ENCODE measurements at places on chromosomes 7 and 10.

- H3K27ac ChIP-seq = no peak overlapping the region
- H3K27me3 ChIP-seq = no peaks in the 10 kb centered on the region
- no peak overlapping the region for H3K4me3 ChIP-seq
- no peak for DNase-seq
Measured at GRCh38 chr10:6669269-6669859, 89.3 kb upstream of the PRKCQ start.

GRCh38 chr10:35372329-35372728 is 36.0 kb downstream of the CCNY start:
- no peaks in the 10 kb centered on the region for H3K36me3 ChIP-seq
- peaks cover 24% of the 10 kb centered on the region for H3K4me1 ChIP-seq
- no peak overlapping the region for H3K27ac ChIP-seq
- no peak overlapping the region for H3K4me3 ChIP-seq
- no peaks in the 10 kb centered on the region for H3K27me3 ChIP-seq
- no peak for DNase-seq

DNA sequence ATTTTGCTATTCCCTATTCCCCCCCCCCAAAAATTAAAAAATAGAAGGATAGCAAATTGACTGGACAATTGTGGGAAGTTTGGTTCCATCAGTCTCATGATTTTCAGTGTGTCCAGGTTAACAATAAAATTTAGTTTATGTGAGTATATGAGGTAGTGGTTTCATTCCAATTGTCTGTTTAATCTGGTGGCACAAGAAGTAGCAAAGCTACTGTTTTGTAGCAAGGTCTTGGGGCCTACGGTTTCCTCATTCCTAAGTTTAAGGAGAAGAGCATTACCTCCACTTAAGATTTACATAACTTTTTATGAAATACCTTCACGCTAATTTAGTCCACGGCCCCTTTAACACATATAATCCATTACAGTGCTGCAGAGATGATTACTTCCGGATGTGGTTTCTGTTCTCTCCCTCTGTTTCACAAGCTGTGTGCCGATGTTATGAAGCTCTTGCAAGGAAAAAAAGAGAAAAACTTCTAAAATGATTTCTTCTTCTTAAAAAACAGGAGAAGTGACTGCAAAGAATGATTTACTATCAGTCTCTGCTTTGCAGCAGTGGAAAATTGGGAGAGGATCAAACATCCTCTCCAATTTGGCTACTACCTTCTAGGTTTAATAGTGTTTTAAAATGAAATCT is 32.7 kb upstream of the NPVF start:
- H3K4me3 ChIP-seq = no peak overlapping the region
- DNase-seq = no peak
- H3K27me3 ChIP-seq = no peaks in the 10 kb centered on the region
- H3K36me3 ChIP-seq = no peaks in the 10 kb centered on the region

DNA sequence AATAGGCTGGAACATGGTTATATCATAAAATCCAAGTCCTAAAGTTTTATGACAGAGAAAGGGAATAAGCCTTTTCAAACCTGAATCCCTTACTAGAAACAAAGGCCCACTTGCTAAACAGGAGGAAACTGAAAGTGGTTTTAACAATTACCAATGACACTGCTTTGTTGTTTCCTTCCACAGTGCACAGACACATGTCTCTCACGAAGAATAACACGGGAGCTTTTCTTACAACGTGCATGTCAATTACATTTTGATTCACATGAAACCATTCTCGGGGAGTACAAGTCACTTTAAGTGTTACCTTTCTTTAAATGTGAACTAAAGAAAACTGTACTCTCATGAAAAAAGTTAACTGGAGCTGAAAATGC is 1.4 kb downstream of the MRPS33 start:
- no peak overlapping the region for H3K27ac ChIP-seq
- peaks cover 13% of the 10 kb centered on the region for H3K4me1 ChIP-seq
- no peaks in the 10 kb centered on the region for H3K27me3 ChIP-seq

GRCh38 chr7:15463801-15464666 is 97.8 kb downstream of the AGMO start:
- H3K36me3 ChIP-seq = no peaks in the 10 kb centered on the region
- H3K4me3 ChIP-seq = peak overlapping the region; percentile 31
- DNase-seq = no peak

DNA sequence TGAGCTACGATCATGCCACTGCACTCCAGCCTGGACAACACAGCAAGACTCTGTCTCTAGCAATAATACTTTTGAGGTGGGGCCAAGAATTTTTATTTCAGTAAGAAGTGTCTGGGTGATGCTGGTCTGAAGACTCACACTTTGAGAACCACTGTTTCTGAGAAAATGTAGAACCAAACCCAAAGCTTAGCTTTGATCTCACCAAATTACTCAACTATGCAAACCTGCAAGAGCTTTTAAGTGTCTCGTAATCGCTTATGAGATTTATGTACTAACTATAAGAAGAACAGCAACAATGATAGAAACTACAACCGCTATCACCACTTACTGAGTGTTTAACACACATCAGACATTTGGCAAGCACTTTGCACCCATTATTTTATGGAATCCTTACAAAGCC is 29.5 kb downstream of the APBB1IP start:
- H3K27me3 ChIP-seq = no peaks in the 10 kb centered on the region
- H3K36me3 ChIP-seq = no peaks in the 10 kb centered on the region
- no peak for DNase-seq
- H3K27ac ChIP-seq = no peak overlapping the region
- H3K4me1 ChIP-seq = no peaks in the 10 kb centered on the region

- H3K36me3 ChIP-seq = no peaks in the 10 kb centered on the region
- DNase-seq = no peak
- peak overlapping the region; percentile 98 for H3K27ac ChIP-seq
- H3K4me3 ChIP-seq = peak overlapping the region; percentile 94
- peaks cover 20% of the 10 kb centered on the region for H3K4me1 ChIP-seq
Measured at GRCh38 chr10:31317652-31318381, 1.2 kb upstream of the ZEB1 start.

DNA sequence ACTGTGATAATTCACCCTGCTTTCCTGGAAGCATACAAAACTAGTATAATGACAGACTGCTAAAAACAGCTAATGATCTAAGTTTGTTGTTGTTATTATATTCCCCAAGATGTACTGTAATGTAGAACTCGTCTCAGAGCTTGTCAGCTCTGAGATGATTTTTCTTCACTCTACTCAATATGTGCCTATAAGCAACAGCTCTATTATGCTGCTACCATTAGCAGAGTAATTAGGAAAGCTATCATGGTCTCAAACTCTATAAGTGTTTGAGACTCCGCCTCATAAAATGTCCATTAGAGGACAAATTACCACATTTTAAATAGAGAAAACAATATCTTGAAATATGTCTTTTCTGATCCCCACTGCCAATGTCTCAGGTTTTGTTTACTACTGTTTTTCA is 476.5 kb upstream of the PCDH15 start:
- H3K27ac ChIP-seq = no peak overlapping the region
- H3K4me1 ChIP-seq = no peaks in the 10 kb centered on the region
- no peak overlapping the region for H3K4me3 ChIP-seq
- no peaks in the 10 kb centered on the region for H3K36me3 ChIP-seq

GRCh38 chr10:68095153-68095552 is 14.1 kb upstream of the MYPN start:
- no peak for DNase-seq
- no peaks in the 10 kb centered on the region for H3K36me3 ChIP-seq
- no peak overlapping the region for H3K4me3 ChIP-seq
- no peaks in the 10 kb centered on the region for H3K27me3 ChIP-seq
- H3K27ac ChIP-seq = no peak overlapping the region

DNA sequence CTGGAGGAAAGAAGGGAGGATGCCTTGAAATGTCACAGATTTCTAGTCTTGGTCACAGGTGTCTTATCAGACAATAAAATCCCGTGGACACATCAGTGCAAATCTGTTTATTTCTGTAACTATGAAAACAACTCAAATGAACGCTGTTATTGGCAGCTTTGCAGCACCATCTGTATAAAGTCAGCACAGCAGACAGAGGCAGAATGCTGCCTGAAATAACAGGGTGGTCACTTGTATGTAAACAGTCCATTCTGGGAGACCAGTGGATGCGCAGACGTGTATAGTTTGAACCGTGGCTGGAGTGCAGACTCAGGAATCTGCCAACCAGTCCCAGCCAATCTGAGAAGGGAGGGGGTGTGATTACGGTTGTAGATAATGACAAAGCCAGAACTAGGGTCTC is 54.8 kb downstream of the SEC23IP start:
- H3K4me3 ChIP-seq = no peak overlapping the region
- no peak for DNase-seq
- no peak overlapping the region for H3K27ac ChIP-seq
- no peaks in the 10 kb centered on the region for H3K4me1 ChIP-seq
- peaks cover 14% of the 10 kb centered on the region for H3K36me3 ChIP-seq

- DNase-seq = no peak
- H3K4me3 ChIP-seq = peak overlapping the region; percentile 96
- H3K4me1 ChIP-seq = peaks cover 11% of the 10 kb centered on the region
- peak overlapping the region; percentile 93 for H3K27ac ChIP-seq
- no peaks in the 10 kb centered on the region for H3K36me3 ChIP-seq
Measured at GRCh38 chr10:6145166-6145987, 56.5 kb downstream of the RBM17 start.

DNA sequence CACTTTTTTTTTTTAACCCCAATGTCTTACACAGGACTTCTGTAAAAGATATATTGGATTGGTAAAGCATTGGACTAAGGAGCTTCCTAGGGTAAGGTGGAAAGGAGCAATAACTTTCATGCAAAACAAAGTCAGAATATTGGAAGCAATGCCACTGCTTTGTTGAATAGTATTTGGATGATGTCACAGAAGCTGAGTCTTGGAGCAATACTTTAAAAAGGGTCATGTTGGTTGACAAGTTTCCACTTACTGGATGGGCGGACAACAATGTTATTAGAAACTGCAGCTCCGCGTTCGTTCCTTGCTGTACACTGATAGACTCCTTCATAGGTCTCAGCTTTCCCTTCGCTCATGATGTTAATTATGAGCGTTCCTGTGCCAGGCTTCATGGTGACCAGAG is 101.9 kb upstream of the LAMB4 start:
- no peaks in the 10 kb centered on the region for H3K27me3 ChIP-seq
- H3K27ac ChIP-seq = no peak overlapping the region
- no peaks in the 10 kb centered on the region for H3K36me3 ChIP-seq
- no peak for DNase-seq

GRCh38 chr7:46283852-46284251 is 362.8 kb upstream of the IGFBP3 start:
- H3K36me3 ChIP-seq = no peaks in the 10 kb centered on the region
- peak overlapping the region; percentile 5 for H3K27ac ChIP-seq
- H3K4me3 ChIP-seq = no peak overlapping the region
- H3K4me1 ChIP-seq = no peaks in the 10 kb centered on the region
- no peaks in the 10 kb centered on the region for H3K27me3 ChIP-seq

- no peaks in the 10 kb centered on the region for H3K36me3 ChIP-seq
- no peak overlapping the region for H3K4me3 ChIP-seq
- no peaks in the 10 kb centered on the region for H3K4me1 ChIP-seq
- no peak overlapping the region for H3K27ac ChIP-seq
- H3K27me3 ChIP-seq = no peaks in the 10 kb centered on the region
Measured at GRCh38 chr7:85602196-85602595, 415.3 kb upstream of the SEMA3D start.

DNA sequence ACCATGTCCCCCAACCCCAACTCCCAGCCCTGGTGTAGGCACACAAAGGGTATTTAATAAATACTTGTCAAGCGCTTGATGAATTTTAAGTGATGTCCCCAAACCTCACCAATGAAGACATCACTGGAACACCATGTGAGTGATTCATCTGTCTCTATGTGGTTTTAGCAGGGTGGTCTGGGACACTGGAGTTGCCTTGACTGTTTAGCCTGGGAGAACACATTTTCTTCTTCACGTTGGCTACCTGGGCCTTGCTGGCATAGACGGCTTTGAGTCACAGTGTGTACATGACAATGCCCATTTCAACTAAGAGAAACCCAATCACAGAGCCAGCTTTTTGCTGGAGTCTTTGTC is 24.8 kb upstream of the SHH start:
- no peaks in the 10 kb centered on the region for H3K36me3 ChIP-seq
- no peaks in the 10 kb centered on the region for H3K27me3 ChIP-seq
- no peaks in the 10 kb centered on the region for H3K4me1 ChIP-seq

DNA sequence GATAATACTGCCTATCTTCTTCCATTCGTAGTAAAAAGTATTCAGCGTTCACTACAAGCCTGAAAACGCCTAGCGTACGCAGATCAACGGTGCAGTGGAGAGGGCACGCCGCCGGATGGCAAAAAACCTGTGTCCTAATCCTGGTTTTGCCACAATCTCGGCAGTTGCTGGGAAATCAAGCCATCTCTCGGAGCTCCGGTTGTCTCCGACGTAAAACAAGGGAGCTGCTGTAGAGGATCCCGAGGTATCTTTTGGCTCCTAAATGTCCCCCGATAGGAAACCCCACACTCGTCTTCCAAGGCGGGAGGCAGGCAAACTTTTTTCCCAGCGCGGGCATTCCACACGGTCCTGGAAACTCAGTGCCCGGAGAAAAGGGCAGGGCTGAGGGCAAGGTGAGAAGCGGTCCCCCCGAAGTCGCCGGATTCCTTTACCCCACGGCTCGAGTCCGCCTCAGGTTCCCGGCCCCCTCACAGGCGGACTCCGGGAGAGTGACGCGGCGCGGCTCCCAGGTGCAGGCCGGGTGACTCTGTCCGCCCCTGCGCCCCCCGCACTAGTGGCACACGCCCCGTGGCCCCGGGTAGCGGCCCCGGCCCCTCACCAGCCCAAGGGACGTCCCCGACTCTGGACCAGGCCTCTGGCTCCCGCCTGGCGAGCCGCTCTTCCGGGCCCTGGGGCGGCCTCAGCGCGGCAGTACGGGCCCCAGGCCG is 649 bp downstream of the IDE start:
- no peaks in the 10 kb centered on the region for H3K36me3 ChIP-seq
- peak overlapping the region; percentile 86 for H3K27ac ChIP-seq
- H3K4me1 ChIP-seq = peaks cover 20% of the 10 kb centered on the region
- no peaks in the 10 kb centered on the region for H3K27me3 ChIP-seq
- peak overlapping the region; percentile 94 for H3K4me3 ChIP-seq

GRCh38 chr7:140694592-140694991 is 1.9 kb upstream of the NDUFB2 start:
- H3K4me3 ChIP-seq = no peak overlapping the region
- H3K27ac ChIP-seq = no peak overlapping the region
- H3K36me3 ChIP-seq = peaks cover 11% of the 10 kb centered on the region
- DNase-seq = no peak

GRCh38 chr10:98915911-98916310 is 319.7 kb downstream of the HPSE2 start:
- H3K4me1 ChIP-seq = no peaks in the 10 kb centered on the region
- H3K27ac ChIP-seq = no peak overlapping the region
- no peak overlapping the region for H3K4me3 ChIP-seq
